ENCODE measurements at places on chromosomes 12 and 14.
A peak's percentile ranks its signal among the peaks of the same experiment; 100 is the strongest.

DNA sequence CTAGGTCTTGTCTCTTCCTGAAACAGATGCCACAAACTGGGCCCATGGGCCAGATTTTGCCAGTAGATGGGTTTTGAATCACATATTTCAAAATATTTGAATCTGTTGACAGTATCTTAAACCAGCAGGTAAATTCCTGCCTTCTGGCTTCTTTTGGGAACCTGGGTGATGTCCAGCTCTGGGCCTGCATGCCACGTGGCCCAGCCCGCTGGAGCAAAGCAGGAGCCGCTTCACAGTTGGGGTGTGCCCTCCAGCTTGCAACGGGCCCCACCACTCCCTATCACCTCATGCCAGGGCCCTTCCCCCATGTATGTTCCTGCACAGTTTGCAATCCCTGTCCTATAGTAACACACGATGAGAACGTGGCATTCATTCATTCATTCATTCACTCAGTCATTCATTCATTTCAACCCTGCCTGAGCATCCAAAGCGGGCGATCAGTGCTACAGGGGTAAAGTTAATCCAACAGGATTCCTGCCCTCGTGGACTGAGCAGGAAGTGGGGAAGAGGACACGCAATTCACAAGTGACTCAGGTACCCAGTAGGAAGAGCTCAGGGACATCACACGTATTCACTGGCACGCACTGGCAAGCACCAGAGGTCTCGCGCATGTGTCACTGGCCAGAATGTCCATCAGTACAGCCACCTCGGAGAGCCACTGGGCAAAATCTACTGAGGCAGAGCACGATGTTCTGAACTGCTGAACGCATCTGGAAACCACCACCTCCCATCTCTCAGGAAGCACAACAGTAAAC, 27.8 kb downstream of the SCARB1 start:
- no peak for DNase-seq

GRCh38 chr12:113052326-113052725, 4.2 kb upstream of the DTX1 start:
- DNase-seq = no peak

- DNase-seq = peak; percentile 94
These were observed 438.1 kb downstream of the FUT8 start for GRCh38 chr14:65850429-65851135.

GRCh38 chr14:97336816-97337215, 539.6 kb downstream of the VRK1 start:
- no peak for DNase-seq

DNA sequence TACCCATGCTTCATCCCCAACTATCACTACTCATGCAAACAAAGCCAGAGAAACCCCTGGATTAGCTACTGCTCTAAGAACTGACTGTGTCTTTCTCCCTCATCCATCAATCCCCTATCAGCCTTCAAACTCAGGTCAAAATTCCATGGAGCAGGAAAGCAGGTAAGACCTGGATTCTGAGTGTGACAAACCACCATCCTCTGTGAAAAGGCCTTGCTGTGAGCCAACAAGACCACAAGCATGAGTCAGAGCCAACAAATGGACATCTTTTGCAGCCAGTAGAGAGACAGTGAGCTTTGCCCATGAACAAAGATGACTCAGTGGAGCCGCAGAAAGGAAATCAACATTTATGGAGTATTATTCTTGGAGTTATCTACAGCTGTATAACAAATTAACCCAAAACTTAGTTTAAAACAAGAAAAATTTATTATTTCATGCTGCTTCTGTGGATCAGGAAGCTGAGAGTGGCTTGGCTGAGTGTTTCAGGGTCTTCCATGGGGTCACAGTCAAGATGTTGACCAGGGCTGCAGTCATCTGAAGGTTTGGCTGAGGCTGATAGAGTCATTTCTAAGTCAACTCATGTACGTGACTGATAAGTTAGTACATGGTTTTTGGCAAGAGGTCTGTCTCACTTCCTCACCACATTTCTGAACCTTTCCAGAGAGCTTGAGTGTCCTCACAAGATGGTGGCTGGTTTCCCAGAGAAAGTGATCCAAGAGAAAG, 61.1 kb downstream of the PITPNM2 start:
- DNase-seq = peak; percentile 13

DNA sequence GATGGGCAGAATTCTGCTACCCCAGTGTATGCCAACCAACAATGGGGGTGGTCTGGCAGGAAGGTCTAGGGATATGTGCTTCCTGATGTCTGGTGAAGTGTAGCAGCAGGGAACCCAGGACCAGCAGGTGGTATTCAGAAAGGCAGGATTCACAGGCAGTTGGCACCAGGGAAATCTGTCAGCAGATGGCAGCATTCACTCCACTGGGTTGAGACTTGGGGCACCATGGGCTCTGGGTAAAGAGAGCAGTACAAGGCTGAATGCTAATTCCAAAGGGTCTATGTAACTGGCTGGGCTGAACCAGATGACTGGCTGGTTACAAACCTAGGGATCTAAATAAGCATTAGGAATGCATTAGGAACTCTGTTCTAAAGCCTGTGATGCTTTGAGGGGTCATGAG, 466.9 kb upstream of the STXBP6 start:
- no peak for DNase-seq

DNA sequence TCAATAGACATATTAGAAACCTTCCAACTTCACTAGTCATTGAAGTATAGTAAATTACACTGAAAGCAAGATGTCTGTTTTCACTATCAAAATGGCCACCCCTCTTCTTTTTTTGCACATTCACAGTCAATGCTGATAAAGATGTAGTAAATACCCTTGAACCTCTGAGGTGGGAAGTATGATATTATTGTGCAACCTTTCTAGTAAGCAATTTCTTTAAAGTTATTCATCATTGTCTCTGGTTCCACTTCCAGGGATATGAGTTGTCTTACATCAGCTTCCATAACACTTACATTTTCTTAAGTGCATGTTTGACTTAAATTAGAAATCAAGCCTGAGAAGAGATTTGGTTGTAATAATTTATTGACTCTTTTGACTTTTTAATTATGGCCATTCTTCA, 453.9 kb upstream of the MGAT4C start:
- DNase-seq = no peak

GRCh38 chr12:74321381-74321780, 216.3 kb upstream of the ATXN7L3B start:
- no peak for DNase-seq

DNA sequence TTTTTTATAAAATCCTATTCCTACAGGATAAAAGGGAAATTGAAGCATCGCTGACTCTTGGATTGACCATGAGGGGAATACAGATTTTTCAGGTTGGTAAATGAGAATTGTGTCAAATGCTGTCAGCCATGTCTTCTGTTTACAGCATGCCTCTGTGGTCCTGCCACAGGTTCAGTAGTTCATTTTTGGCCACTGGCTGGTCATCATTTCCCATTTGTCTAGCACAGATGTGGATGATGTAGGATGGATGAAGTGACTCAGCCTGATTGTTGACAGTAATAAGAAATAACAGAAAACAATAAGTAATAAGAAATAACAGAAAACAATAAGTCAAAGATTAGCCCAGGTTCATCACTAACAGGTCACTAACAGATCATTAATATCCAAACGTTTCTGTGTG, 59.8 kb downstream of the FRMD6 start:
- DNase-seq = no peak

DNA sequence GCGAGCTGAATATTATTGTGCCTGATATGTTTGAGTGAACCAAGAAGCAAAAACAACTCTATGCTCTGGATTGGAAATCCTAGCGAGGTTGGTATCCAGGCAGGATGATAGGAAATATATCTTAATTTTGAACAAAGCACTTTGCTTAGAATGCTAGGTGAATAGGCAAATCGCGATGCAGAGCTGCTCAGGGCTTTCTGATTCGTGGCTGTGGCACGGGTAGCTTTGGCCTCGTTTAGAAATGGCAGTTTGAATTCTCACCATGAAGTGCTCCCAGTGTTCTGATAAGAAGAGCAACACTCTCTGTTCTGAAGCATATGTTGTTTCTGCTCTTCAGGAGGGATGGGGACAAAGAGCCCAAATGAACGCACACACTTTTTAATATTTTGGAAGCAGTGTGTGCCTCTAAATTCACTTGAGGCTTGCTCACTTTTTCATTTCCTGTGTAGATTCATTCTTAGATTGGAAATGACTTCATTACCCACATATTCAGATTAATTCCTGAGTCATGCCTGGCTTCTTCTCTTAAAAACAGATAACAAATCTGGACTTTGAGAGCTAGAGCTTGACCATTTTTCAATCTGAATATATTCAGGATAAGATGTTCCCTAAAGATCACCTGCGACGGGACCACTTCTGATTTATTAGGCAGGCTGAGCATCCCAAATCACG, 200.9 kb downstream of the RPAP3 start:
- no peak for DNase-seq

DNA sequence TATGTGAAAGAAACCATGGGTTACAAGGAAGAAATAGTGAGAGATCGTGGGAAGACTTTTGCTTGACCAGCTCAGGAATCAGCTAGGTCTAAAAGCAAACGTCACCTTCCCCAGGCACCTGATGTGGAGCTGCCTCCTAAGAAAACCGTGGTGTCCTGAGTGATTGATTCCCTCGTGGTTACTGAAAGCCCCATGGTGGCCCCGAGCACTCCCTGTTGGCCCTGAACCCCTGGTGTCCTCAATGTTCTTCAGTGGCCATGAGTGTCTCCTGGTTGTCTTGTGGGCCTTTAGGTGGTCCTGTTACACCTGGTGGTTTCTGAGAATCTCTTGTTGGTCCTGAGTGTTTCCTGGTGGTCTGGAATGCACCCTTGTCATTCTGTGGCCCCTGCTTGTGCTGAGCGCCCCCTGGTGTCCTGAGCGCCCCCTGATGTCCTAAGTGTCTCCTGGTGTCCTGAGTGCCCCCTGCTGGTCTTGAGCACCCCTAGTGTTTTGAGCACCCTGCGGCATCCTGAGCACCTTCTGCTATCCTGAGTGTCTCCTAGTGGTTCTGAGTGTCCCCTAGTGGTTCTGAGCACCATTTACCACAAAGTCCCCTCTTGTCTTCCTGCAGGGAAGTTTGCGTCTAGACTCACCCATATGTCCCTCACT, 518.7 kb downstream of the TMEM121 start:
- DNase-seq = peak; percentile 82

GRCh38 chr12:105906561-105906960, 232.2 kb downstream of the NUAK1 start:
- DNase-seq = no peak

GRCh38 chr12:57254506-57255280, 3.7 kb upstream of the STAC3 start:
- DNase-seq = no peak

DNA sequence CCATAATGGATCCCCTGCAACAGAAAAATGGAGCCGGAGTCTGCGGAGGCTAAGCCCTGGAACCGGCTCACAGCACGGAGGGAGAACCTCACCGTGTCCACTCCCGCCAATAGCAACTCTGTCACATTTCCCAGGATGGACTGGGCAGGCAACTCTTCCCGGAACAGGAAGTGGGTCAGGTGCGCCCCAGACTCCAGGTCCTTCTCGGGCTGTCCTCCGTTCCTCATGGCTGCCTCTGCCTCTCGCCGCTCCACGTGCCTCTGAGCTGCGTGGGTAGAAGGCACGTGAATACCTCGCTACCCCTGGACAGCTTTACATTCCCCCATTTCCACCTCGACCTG, 2.2 kb downstream of the CYP27B1 start:
- DNase-seq = no peak

GRCh38 chr12:93757792-93758694, 80.9 kb downstream of the CRADD start:
- no peak for DNase-seq

GRCh38 chr12:10131111-10131690, 1.2 kb upstream of the CLEC7A start:
- no peak for DNase-seq

- DNase-seq = no peak
These were observed 10.4 kb downstream of the SLC7A8 start for GRCh38 chr14:23173031-23173430.

GRCh38 chr12:3680919-3681594, 71.9 kb downstream of the CRACR2A start:
- no peak for DNase-seq

DNA sequence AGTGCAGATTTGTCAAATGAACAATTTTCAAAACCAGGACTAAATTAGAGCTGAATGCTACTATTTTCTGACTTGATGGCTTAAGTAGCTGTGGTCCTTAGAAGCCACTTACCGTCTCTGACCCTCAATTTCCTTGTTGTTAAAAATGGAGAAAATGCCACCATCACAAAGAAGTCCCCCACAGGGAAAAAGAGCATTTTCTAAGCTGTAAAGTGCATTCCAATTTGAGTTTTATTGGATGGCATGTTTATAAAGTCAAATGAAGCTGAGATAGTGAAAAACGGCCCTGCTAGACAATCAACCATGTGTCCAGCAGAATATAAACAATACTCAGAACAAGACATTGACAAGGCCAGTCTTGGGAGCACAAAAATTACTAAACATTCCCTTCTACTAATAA, 53.6 kb downstream of the GOLGA5 start:
- no peak for DNase-seq

DNA sequence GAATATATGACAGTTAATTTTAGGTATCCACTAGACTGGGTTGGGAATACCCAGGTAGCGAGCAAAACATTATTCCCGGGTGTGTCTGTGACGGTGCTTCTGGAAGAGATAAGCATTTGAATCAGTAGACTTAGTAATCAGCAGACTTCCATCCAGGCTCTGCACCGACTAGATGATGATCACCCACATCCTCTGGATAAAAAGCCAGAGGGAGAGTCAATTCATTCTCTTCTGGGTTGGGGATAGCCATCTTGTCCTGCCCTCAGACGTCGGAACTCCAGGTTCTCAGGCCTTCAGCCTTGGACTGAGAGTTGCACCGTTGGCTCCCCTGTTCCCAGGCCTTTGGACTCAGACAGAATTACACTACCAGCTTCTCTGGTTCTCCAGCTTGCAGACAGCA, 168.0 kb downstream of the PHLDA1 start:
- no peak for DNase-seq

- no peak for DNase-seq
These were observed 14.1 kb downstream of the ACACB start for GRCh38 chr12:109130297-109131153.

DNA sequence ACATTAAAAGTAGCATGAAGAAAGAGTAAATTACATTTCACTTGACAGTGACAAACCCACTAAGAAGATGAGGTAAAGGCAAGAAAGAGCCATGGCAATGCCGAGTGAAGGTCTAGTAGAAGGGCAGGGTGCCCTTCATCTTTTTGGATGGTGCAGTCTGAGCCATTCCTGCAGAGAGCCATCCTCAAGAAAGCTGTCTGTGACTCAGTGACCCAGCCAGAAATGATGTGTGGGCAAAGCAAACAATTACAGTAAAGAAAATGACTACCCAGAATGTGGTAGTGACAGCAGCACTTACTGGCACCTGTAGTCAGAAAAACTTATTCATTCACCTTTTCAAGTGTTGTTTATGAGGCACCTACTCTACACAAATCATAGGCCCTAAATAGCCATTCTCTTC, 281.7 kb downstream of the DUSP6 start:
- DNase-seq = no peak

- DNase-seq = no peak
These were observed 173.4 kb upstream of the BMP4 start for GRCh38 chr14:54129850-54130640.

DNA sequence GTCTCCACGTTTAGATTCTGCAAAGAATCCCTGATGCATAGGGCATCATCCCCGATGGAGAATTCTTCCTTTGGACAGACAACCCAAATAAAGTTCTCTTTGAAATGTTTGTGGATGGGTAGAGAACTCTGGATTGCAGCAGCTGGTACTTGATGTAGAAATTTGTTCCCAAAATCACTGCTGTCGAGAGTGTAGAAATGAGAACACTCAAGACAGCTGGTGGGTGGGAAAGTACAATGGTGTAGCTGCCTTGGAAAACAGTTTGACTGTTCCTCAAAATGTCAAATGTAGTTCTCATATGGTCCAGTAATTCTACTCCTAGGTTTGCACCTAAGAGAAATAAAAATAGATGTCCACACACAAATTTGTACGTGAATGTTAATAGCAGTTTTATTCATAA, 671.5 kb upstream of the TMEM132C start:
- no peak for DNase-seq

Data from CD4-positive, alpha-beta T cell treated with Interleukin-2 at 100 ng/mL for 4 hours (primary cell).